ENCODE measurements at places on chromosomes 5 and 9.

DNA sequence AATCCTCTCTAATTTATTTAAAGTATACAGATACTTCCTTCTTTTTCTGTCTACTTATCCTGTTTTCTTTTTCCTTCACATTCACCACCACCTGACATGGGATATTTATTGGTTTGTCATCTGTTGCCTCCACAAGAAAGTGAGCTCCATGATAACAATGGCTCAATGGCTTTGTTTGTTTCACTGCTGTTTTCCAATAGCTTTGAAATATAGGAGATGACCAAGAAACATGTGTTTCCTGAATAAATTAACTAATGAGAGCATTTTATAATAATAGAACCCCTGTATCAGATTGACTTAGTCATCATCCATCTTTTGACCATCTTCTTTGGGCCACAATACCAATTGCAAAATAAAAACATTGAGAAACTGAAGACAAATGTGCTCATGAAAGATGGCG, 180.2 kb upstream of the GAS1 start:
- no peak for DNase-seq

DNA sequence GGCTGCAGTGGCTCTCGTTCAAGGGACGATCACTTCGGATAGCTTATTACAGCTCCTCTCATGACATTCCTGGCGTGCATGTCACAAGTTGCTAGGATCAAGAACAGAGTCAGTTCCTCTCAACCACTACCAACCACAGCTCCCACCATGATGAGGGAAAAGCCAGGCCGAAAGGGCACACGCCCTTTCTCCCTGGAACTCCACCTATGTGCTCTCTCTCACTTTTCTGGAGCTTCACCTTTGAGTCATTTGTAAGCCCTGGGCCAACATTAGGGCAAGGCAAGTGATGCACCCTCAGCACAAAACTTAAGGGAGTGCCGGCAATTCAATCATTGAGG, 1.6 kb downstream of the SPACA9 start:
- no peak for DNase-seq

GRCh38 chr9:21070171-21070571, 7.6 kb downstream of the IFNB1 start:
- no peak for DNase-seq

GRCh38 chr9:68819065-68819464, 114.0 kb downstream of the PIP5K1B start:
- no peak for DNase-seq

DNA sequence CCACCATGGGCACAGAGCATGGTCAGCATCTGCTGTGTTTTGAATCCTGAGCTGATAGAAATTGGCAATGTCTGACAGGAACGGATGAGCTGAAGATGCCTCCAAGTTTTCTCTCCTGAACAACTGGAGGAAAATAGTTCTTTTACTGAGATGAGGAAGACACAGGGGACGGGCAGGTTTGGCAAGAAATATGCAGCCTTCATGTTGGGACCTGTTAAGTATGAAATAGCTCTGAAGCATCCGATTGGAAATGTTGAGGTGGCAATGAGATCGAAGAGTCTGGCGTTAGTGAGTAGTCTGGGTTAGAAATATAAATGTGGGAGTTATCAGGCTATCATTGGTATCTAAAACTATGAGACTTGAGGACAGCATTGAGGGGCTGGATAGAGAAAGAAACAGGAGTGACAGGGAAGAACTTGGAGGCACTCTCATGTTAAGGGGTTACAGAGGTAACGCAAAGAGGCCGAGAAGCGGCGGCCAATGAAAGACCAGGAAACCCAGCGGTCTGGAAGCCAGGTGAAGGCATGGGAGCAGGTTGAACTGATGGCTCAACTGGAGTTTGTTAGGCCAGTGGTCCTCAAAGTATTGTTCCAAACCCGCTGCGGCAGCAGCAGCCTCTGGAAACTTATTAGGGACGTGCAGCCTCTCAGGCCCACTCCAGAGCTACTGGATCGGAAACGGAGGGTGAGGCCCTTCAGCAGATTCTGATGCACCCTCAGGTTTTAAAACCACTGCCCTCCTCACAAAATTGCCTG, 1.0 kb upstream of the MAMDC2 start:
- DNase-seq: no peak

DNA sequence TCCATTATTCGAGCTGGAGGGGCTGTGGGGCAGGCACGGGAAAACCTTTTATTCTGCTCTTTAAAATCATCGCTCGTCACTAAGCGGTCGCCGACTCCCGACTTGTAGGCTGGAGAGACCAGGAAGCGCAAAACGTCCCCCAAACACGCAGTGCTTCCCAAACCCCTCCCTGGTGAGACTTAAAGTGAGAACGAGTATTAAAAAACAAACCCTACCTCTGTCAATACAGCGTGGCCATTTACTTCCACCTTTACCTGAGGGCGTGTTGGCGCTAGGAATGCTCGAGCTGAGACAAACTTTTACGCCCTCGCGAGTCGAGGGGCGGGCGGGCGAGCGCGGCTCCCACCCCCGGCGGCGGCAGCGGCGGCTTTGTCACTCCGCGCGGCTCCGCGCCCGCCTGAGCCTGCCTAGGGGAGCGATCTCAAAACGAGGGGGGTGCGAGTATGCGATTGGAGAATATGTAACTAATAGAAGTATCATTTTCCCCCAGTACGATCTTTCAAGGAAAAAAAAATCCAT, at the start of gene NR2F1-AS1:
TSS of gene NR2F1-AS1 (minus strand) at position 293 of the 519 bp plus-strand sequence.
- DNase-seq: no peak

DNA sequence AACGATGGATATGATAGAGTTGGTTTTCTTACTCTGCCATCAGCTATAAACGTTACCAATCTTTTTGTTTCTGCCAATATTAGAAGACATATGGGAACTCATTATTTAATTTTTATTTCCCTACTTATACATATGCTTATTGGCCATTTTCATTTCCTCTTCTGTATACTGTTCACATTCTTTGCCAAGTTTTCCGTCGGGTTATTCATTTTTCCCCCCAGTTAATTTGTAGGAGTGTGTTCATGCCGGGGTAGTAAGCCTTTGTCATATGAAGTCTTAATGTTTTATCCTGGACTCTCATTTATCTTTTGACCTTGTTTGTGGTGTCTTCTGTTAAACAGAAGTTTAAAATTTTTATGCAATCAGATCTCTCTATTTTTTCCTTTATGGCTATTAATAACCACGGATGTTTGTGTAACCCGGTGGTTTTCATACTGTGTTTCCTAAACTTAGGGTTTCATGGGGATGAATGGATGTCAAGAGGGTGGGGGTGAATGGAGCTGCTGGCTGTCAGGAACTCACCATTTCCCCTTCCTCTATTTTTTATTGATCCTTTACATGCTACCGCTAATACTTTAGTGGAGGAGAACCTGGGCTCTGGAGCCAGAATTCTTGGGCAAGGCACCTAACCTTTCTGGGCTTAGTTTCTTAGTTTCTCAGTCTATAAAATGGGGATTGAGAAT, 42.5 kb upstream of the PPARGC1B start:
- no peak for DNase-seq

- DNase-seq: no peak
Measured at GRCh38 chr5:6411141-6411540, 32.8 kb upstream of the MED10 start.

DNA sequence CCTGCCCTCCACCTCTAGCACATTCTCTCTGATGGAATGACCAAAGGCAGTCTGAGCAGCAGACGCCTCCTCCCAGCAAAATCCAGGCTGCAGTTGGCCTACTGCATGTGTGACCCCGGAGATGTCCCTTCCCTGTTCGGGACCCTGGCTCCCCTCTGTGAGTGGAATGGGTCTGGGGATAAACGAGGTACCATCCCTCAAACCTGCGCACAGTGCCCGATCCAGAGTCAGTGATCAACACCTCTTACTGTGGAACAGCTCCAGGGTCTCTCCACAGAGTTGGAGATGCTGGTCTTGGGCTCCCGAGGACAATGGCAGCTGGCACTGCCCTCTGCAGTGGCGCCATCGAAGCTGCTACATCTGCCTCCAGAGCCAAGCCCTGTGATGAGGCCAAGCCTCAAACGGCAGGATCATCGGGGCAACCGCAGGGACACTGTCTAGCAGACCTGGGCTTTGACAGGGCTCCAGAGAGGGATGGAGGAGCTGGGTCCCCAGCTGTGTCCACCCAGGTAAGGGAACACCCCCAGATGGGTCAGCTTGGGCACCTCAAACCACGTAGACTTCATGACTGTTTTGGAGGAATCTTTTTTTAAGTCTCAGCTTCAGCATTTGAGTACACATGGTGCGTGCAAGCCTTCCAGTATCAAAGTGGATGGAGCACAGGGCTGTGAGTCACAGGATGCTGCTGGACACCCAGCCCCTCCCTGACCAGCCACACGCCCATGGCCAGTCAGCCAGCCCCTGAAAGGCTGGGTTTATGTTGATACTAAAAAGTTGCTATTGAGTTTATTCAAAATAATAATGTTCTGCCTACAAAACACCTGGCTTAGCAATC, 13.0 kb downstream of the MED10 start:
- no peak for DNase-seq

- DNase-seq: no peak
Measured at GRCh38 chr5:136155761-136156160, 23.1 kb downstream of the SMAD5 start.

DNA sequence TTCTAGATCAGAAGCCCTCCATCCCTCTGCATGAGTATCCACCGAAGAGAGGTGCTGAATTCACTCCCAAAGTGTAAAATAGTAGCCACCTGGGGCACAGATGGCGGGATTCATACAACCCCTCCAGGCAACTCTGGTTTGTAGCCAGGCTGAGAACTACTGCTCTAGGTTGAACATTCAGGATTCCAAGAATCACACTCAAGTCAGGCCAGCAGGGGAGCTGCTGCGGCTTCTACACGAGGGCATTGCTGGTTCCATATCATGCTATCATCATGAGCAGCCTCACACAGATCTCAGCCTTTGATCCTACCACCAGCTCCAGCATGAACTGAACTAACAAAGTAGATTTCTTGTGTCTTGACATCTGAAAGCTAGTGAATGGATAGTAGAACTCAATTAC, 367.9 kb downstream of the DIRAS2 start:
- DNase-seq: no peak

DNA sequence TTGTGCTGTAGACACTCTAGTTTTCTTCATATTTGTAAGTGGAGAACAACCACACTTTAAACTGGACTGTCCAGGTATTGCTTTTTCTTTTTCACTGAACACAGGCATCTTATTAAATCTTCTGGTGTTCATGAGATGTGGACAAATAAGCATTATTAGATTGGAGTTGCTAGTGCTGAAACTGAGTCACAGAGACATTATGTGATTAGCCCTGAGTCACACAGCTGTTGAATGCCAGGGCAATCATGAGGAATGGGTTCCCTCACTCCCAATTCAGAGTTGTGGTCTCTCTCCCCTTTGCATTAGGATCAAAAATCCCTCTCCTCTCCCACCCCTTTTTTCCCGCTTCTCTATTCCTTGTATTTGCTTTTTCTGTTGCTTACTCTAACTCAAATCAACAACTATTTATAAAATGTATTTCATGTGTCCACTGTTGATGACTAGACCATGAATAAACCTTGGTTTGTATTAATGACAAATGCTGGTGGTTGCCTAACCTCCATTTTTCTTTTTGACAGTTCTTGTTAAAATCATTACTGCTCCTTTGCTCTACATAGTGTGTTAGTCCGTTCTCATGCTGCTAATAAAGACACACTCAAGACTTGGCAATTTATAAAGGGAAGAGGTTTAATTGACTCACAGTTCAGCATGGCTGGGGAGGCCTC, 738.2 kb downstream of the BRINP1 start:
- no peak for DNase-seq

GRCh38 chr9:121185774-121186403, 15.8 kb downstream of the RAB14 start:
- no peak for DNase-seq

GRCh38 chr9:114122136-114123027, 23.3 kb upstream of the KIF12 start:
- DNase-seq: no peak

DNA sequence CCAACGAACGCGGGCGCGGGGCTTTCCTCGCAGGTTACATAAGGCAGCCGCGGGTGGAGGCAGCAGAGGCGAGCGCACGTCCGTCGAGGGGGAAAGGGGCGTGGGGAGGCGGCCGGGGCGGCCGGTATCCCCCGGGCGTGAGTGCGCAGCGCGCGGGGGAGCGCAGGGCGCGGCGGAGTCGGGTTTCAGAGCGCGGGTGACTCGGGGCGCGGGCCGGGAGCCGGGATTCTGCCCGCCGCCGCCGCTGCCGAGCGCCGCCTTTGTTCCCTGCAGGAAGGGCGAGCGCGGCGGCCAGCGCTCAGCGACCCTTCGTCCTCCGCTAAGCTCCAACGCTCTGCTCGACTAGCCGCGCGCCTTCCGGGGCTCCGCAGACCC, at the start of gene COL15A1:
TSS of gene COL15A1 (plus strand) at position 226 of the 375 bp plus-strand sequence. CDS start 155 bp downstream, outside the sequence.
- DNase-seq: no peak

GRCh38 chr9:38282756-38283155, 109.7 kb upstream of the ALDH1B1 start:
- no peak for DNase-seq

DNA sequence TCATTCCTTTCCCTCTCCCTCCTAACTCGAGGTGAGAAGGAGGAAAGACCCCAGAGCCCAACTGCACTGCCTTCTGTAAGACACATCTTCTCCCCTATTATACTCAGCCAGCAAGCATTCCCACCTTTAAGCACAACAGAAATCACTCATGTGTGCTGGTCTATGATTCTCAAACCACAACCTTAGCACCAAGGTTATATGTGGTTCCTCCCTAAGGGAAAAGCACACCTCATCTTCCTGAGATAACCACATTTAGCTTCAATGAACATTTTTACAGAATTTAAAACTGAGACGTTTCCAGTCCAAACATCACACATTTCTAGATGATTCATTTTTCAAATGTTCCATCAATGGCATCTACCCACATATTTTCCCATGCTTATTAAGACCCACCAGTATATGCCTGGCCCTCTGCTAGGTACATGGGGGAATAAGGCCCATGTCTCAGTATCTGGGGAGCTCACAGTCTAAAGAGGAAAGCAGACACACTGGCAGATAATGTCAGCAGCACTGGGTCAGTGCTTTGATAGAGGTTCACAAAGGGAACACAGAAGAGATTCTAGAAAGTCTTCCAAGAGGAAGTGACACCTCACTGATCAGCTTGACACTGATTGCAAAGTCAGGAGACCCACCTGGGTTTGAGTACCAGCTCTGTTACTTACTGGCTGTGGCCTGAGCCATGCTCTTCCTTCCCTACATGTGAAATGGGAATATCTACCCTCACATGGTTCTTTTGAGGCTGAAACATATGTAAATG, 245.4 kb downstream of the DENND1A start:
- DNase-seq: no peak

GRCh38 chr5:80540691-80541090, 29.4 kb downstream of the ANKRD34B start:
- DNase-seq: no peak

DNA sequence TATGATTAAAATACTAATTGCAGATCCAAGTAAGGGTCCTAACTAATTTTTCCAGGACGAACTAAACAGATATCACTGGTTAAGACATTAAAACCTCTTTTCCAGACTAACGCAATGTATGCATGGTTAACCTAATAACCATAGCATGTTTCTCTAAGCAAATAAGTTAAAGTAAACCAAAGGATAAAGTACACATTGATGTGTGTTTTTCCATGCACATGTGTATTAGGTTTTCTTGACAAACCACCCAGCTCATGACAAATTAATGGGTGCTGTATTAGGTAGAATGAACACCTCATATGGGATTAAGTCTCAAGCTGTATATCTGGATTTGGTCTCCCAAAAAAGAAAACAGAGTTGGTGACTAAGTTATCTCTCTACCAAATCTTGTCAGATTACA, 45.6 kb downstream of the ANKH start:
- no peak for DNase-seq

Measured in NCI-H510A (cell line).